Right atrium auricular region (tissue), 2 donors: ENCODE measurements at places on chromosomes 5 and 9. TPM values are rescaled to one million over a fixed set of nuclear protein-coding genes. Genes with fewer than 3 reads are reported as not detected.

LECT2 gene
- total RNA-seq, result not detected

LRRTM2 gene
- not detected for total RNA-seq

DNA sequence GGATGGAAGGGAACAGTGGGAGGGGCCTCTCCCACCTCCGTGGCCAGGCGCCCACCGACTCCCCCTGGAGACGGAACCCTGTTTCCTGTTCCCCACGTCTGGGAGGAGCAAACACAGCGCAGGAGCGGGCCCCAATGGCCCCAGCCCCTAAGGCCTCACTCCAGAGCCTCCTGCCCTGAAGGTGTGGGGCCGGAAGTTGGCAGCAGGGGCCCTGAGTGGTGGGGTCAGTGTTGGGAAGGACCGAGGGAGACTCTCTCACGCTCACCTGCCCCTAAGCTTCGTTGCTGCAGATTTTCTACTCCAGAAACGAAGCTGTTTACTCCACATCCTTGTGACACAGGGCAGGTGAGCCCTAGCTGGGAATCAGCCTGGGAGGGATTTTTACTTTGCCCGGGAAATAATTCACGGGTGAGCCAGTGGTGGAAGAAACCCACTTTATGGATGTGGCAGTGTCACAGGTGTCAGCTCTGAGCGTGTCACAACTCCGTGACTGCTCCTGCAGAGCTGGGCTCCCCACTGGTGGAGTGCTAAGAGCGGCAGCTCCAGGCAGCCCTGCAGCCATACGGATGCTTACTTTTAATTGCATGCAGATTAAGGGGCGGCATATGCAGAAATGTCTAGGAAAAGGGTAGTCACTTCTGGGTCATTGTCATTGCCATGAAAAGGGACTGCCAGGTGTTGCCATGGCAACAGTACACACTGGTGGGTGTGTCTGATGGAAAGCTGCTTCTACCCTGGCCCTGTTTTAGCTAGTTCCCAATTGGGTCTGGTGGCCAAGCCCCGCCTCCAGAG, 77.5 kb upstream of the OLFM1 start:
- no peak for DNase-seq

- DNase-seq, result no peak
Measured at GRCh38 chr9:15475923-15476536, 34.7 kb downstream of the PSIP1 start.

GRCh38 chr9:84866396-84867175, 197.1 kb downstream of the NTRK2 start:
- no peak for DNase-seq

DNA sequence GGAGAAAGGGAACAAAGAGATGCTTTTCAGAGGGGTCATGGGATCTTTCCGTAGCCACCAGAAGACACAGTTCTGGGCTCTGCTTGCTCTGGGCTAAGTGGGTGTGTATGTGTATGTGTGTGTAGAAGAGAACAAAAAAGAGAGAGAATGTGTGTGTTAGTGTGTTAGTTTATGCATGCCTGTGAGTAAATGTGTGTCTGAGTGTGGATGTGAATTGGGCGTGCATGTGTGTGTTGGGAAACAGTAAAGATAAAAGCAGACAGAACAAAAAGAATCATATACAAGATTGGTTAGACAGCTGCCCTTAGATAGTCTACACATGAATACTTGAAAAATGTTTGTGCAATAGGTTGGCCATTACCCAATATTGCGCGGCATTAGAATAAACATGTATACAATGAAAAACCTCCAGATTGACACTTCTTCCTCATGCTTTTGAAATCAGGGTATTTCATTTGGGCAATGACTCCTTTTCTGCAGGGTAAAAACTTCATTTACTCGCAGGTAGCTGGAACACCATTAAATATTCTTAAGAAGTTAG, 36.5 kb upstream of the HSPA9 start:
- DNase-seq, result no peak

GRCh38 chr5:37918424-37918823, 78.6 kb upstream of the GDNF start:
- no peak for DNase-seq

- no peak for DNase-seq
Measured at GRCh38 chr9:114227288-114228015, 72.1 kb downstream of the COL27A1 start.

- DNase-seq, result no peak
Measured at GRCh38 chr5:37771203-37771611, 68.6 kb downstream of the GDNF start.

GRCh38 chr5:33995865-33996264, 11.4 kb upstream of the SLC45A2 start:
- DNase-seq, result no peak
